ENCODE measurements at places on chromosomes 11 and 22.

GRCh38 chr11:62341588-62341987 lies 4.3 kb downstream of the ASRGL1 start:
- no peak for DNase-seq

GRCh38 chr11:69293087-69293486 lies 868 bp upstream of the MYEOV start:
- DNase-seq: no peak

DNA sequence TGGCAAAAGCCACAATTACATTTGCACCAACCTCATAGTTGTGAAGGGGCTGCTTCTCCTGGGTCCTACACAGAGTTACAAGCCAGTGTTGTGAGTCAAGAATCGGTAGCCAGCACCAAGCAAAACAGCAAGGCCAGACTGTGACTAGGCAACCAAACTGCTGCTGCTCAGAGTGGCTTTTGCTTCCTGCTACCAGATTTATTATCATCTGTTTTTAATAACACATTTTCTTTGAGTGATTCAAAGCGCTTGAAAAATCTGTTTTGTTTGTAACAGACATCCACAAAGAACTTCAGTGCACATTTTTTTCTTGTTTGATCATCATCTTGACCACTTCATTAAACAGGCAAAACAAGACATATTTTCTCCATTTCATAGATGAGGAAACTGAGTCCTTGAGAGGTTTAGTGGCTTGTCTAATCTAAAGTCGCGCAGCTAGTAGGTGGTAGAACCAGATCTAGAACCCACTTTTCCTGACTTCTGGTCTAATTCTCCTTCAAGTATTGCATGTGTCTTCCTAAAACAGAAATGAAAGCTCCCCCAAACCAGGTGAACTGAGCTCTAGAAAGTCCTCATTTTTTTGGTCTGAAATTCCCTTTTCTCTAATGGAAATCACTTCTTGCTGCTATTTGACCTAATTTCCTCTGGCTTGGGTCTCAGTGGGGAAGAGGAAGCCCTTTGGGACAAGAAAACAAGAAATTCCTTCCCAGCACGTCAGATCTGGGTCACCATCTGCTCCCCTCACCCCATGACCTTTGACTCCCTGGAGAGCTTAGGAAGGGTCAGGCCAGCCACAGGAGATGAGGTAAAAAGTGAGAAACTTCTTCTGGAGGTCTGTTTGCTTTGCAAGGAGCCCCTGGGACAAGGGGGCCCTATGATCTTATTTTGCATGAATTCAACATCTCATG lies 39.9 kb downstream of the CWC15 start:
- no peak for DNase-seq

DNA sequence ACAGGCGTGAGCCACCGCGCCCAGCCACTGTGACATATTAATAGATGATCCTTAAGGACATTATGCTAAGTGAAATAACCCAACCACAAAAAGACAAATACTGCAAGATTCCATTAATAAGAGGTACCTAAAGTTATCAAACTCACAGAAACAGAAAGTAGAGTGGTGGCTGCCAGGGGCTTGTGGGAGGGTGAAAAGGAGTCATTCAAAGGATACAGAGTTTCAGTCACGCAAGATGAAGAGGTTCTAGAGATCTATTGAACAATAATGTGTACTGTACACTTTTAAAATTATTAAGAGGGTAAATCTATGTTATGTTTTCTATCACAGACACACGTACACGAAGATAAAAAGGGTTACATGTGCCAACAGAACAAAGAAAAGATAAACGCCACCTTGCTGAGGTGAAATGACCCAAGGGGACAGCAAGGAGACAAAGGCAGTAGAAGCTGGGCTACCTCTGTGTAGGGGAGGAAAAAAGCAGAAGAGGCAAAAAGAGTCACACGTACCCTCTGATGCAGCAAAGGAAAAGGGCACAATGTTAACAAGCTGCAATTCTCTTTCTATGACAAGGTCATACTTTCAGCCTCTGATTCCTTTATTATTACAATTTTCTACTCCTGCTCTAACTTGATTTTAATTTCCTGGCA lies 65.3 kb downstream of the AMBRA1 start:
- no peak for DNase-seq

DNA sequence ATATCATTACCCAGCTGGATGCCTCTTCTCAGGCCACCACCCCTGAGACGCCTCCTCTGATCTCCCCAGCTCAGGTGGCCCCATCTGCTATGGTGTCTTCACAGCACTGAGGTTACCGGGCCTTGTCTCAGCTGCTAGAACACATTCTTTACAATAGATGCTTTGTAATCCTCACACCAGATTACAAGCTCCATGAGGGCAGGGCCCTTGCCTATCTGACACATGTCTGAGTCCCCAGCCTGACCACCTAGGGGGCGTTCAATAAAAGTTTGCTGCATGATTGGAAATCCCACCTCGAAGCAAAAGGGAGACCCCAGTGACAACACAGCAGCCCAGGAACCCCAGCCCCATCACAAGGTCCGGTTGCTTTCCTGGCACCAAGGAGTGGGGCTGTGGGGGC lies 2.0 kb downstream of the MACROD1 start:
- no peak for DNase-seq

GRCh38 chr11:67054346-67054835 lies 2.3 kb upstream of the RHOD start:
- DNase-seq: no peak

- DNase-seq: no peak
Measured at GRCh38 chr11:110829873-110830272, 117.6 kb upstream of the ARHGAP20 start.

GRCh38 chr11:122363296-122363695 lies 247.3 kb upstream of the BLID start:
- no peak for DNase-seq

DNA sequence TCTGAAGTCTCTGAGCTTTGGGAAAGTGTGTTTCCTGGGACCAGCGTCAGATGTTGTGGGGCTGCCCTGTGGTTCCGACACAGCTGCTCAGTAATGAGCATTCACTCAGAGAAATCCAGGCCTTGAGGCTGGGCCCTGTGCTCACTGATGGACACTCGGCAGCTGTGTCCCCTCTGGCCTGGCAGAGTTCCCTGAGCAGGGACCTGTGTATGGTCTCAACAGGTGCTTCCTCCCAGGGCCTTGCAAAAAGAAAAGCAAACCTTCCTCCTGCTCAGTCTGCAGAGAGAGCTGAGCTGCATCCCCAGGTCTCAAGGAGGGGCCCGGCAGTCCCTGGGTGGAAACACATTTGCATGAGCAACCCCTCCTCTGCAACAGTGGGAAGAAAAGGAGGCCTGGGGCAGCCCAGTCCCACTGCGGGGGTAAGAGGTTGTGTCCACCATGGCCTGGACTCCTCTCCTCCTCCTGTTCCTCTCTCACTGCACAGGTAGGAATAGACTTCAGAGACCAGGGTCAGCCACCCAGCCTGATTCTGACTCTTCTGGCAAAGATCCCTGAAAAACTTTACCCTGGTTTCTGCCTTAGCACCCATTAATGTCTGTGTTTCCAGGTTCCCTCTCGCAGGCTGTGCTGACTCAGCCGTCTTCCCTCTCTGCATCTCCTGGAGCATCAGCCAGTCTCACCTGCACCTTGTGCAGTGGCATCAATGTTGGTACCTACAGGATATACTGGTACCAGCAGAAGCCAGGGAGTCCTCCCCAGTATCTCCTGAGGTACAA lies 131.2 kb downstream of the VPREB1 start:
- no peak for DNase-seq

DNA sequence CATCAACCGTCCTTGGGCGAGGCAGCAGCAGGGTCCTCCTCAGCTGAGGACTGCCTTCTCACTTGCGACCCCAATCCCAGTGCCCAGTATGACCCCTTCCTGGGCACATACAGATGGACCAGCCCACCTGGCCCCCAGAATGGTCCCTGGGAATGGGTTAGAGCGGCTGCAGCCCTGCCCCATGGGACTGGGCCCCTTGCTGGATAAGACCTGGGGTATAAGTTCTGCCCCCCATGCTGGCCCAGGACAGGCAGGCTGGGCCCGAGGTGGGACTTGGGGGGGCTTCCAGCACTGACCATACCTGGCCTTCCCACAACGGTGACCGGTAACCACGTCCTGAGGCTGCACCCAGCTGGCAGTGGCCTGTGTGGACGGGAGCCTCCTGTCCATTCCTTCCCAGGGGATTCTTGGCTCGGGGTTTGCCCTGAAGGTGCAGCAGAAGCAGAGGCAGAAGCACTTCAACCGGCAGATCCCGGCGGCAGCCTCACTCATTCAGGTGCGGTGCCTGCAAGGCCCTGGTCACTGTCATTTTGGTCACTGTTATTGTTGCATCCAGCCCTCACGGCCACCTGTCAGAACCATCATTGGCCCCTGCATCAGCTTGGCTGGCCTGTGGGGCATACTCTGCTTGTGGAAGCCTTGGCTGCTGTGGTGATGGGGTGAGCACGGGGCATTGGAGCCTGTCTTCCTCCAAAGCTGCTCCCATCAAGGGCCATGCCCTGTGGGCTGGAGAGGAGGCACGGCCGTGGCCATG lies 114.8 kb downstream of the KCNQ1OT1 start:
- DNase-seq: no peak

- DNase-seq: no peak
Measured at GRCh38 chr22:48851933-48852549, 975.6 kb downstream of the BRD1 start.

DNA sequence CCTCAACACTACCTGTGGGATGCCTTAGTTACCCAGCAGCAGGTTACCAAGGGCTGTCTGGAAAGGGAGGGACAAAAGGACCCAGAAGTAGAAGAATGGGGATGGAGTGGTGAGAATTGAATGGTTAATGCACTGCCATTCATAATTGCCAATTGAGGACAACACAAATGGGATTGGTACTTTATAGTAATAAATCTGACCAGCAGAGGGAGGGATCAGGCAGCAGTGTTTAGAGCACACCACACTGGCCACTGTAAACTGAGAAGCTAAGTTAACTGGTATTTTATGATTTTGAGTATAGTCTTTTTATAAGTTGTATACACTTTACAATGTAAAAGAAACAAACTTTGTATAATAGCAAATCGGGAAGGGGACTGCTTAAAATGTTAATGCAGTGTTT lies 10.7 kb downstream of the TBRG1 start:
- no peak for DNase-seq

GRCh38 chr22:34622602-34623001 lies 443.4 kb upstream of the ISX start:
- no peak for DNase-seq

DNA sequence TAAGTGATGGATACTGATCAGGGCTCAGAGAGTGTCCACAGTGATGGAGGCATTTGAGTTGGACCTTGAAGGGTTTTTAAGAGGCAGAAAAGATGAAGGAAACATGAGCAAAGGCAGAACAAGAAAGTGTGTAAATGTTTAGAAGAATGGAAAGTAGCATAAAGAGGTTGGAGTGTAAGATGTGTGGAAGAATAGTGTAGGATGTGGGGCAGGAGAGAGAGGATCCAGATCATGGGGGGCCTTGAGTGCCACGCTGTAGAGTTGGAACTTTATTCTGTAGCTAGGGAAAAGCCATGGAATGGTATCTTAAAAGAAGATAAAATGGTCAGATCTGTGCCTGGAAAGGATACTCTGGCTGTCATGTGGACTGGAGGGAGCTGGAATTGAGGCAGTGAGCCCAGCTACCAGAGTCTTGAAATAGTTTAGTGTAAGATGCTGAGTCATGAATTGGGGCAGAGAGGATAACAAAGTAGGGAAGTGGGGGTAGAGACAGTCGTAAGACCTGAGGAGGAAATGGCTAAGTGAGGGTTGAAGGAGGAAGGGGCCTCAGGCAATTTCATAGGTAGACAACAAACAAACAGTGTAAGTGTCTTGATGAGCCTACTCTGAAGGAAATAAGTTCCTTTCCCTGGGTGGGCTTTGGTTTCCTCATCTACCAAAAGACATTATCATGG lies 6.7 kb downstream of the KCNE3 start:
- DNase-seq: no peak

GRCh38 chr11:19107125-19107524 lies 9.8 kb upstream of the ZDHHC13 start:
- DNase-seq: no peak

- no peak for DNase-seq
Measured at GRCh38 chr11:78615724-78616123, 41.1 kb upstream of the NARS2 start.

- peak; percentile 51 for DNase-seq
Measured at GRCh38 chr11:118608360-118609227, 1.2 kb downstream of the PHLDB1 start.

- DNase-seq: no peak
Measured at GRCh38 chr11:11251394-11251970, 101.6 kb downstream of the CSNK2A3 start.

DNA sequence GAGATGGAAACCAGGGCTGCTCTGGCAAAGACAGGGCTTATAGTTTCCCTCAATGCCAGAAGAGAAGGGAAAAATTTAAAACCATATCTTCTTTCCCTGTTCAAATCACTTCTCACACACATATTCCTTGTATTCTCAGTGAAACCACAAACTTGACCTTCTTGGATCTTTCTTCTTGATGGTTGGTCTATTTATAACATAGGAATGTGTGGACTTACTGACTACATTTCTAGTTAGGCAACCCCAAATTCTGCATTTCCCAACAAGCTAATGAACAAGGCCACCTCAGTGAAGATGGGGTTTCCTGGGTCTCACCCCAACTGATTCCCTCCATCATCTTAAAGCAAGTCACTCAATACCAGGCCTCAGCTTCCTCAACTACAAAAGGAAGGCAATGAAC lies 3.8 kb upstream of the QSER1 start:
- no peak for DNase-seq

GRCh38 chr11:86623041-86623621 lies 49.3 kb downstream of the ME3 start:
- DNase-seq: no peak

DNA sequence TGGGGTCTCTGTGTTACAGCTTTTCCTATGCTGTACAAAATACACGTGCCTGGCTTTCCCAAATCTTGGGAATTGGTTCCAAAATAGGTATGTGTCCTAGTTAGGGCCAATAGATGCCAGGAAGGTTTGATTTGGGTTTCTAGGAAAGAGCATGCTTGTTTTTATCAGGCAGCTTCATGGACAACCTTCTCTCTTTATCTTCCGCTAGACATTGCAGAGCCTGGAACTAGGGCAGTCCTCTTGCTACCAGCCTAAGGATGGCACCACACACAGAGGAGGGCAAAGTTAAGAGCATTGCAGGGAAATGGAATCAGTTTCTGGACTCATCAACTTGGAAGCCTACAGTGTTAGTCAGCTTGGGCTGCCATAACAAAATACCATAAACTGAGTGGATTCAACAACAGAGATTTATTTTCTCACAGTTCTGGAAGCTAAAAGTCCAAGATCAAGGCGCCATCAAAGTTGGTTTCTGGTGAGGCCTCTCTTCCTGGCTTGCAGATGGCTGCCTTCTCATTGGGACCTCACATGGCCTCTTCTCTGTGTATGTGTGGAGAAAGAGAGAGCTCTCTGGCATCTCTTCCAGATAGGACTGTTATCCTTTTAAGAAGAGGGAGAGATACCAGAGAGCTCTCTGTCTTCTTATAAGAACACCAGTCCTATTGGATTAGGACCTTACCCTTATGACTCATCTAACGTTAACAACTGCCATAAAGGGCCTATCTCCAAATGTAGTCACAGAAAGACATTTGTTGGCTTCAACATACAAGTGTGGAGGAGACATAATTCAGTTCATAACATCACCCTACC lies 27.3 kb upstream of the CREB3L1 start:
- DNase-seq: no peak

DNA sequence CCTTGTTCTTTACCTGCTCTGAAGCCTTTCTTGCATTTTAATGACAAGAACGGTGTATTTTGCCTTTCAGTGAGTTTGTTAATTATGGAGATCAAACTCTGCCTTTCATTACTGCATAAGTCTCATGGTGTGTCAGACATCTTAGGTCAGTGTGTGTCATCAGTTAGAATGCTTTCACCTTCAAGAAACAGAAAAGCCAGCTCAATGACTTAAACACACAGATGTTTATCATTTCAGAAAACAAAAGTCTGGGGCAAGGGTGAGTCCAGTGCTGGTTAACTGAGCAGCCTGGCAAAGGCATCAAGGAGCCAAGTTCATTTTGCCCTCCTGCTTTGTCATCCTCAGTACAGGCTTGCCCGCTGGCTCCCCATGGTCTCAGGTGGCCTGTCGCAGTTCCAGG lies 54.5 kb downstream of the PACS1 start:
- no peak for DNase-seq

Measured in stimulated activated CD8-positive, alpha-beta memory T cell treated with anti-CD3 and anti-CD28 coated beads, Interleukin-2, amount 100 ng/mL, for 48 hours (primary cell).